Ureter (tissue), 1 donor: ENCODE measurements at places on chromosomes 4 and X.

DNA sequence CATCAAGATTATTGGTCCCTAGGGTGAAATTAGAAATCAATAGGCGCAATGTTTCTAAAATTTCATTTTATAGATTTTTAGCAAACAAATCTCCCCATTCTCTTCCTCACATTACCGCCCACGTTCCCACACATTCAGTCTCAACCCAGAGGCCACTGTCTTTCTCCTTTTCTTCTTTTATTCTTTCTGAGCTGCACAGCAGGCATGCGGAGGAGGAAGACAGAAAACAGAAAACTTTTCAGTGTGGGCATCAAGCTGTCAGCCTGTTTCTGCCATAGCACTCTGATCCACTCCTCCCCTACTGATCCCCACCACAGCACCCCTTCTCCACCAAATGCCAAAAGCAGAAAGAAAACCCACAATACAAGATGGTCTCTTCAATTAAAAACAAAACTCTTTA is 94.8 kb upstream of the ADAMTS3 start:
- no peak for DNase-seq

DNA sequence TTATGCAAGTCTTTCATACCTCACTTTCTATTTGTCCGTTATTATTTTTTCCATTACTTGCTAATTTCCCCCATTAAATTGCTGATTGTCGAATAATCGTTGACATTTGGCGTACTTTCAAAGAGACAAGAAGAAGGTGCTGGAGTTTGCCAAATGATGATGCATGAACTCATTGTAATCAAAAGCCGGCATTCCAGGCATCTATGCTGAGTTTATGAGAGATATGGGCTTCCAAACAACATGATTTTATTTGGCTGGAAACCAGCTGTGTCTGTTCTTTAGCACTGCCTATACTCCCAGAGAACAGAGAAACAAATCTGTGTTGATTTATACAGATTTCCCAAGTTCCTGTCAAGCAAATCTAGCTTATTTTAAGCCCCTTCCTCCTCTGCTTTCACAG is 80.8 kb upstream of the RPS6KA3 start:
- DNase-seq = no peak

DNA sequence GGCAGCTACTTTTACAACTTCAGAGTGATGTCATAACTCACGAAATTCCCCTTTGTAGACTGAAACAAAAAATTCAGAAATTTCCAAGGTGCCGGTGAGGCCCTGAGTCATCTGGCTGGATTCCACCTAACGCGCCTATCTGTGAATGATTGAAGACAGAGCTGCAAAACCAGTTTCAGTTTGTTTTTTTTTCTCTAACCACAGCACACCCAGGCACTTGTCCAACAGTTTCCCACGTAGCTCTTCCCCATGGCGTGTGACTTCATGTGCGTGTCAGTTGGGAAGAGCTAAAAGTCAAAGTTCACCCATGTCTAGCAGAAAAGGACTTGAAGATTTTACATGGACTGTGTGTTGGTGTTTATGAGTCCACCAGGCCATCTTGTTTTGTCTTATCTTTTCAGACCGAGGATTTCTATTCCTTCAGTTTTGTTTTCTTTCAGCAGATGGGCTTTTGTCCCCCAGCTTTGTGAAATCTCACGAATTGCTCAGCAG is 16.4 kb downstream of the TCEANC start:
- peak; percentile 78 for DNase-seq

DNA sequence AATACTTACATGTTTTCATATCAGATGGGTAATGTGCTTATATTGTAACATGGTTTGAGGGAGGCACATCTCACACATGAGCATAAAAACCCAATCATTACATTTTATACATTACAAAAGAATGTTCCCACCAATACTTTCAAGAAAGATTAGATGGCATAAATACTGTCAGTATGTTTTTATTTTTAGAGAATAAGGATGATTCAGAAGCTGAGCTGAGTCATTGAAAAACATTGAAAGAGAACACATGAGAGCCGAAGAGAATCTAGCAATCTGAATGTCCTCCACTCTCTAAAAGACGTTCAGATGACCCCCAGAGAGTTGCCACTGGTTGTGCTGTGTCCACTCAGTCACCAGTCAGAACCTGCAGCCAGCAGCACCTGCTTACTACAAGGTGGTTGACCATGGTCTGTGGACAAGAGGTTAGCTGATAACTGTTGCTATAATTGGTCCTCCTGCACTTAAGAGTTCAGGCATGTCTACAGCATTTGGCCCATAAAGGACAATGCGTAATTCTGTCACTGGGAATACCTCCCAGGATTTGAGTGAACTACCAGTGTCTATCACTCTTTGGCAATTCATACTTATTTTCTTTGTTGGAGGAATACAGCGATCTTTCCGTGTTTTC is 382.2 kb upstream of the IGFBP7 start:
- no peak for DNase-seq

- no peak for DNase-seq
These were observed 261.7 kb upstream of the FAM241A start for GRCh38 chr4:111883557-111883999.

DNA sequence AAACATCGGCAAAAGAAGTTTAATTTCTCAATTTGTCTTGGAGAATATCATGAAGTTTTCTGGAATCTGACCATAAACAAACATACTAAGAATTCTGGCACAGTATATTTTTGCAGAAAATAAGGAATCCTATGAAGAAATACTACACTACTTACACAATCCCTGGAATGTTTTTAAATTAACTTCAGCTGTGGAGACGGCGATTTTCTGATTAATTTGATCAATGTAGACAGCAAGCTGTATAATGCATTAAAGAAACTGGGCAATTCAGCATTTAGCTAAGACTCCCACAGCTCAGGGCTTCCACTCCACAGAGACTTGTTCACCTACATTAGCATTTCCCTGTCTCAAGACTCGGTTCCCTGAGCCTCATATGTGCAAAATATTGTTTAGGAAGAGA is 12.2 kb downstream of the EGFL6 start:
- DNase-seq = no peak

- DNase-seq = no peak
These were observed 47.2 kb downstream of the SLC34A2 start for GRCh38 chr4:25702848-25703247.

GRCh38 chr4:103012060-103012459 is 7.4 kb downstream of the SLC9B1 start:
- no peak for DNase-seq

- peak; percentile 65 for DNase-seq
These were observed at the start of gene NALF2 for GRCh38 chrX:69503782-69504625. Gene NALF2, plus strand, starts transcription at chrX:69504326. Its CDS starts 957 bp downstream, at chrX:69505283.

DNA sequence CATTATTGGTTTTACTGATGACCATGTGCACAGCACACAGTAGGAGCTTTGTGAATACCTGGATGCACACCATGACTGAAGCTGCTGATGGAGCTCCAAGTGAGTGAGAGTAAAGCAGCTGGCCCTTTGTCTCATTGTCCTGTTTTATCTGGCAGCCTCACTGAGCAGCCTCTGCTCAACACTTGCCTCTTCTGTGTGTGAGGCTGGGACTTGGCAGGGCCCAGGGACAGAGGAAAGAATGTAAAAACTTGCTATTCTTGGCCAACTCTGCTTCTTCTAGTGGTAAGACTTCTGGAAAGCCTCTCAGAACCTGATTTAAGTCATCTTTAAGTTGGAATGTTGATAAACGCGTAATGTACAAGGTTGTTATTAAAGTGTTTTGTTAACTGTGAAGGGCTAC is 61.4 kb downstream of the BEX1 start:
- no peak for DNase-seq
